ENCODE measurements at places on chromosomes 5 and 9. TPM values are rescaled to one million over a fixed set of nuclear protein-coding genes. Genes with fewer than 3 reads are reported as not detected.

- no peaks in the 10 kb centered on the region for H3K4me1 ChIP-seq
- H3K27ac ChIP-seq, result no peak overlapping the region
- H3K4me3 ChIP-seq, result no peak overlapping the region
Observed at GRCh38 chr5:101977729-101978345, 318.2 kb downstream of the SLCO4C1 start.

DNA sequence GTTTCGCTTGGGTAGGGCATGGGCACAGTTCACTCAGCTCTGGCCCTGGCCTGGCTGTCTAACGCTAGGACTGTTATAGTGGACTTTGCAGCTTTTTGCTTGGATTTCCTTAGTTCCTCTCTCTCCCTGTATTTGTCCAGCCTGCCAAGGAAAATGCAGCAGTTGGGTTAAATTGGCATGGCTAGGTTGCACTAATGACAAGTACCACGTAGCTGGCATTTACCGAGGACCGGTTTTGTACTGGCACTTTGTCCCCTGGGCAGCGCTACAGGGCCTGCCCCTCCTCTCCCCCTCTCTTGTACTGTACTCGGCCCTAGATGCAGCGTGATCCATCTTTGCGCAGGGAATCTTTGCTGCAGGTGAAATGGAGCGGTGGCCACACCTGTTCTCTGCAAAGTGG is 2.4 kb downstream of the WDR5 start:
- no peak overlapping the region for H3K4me3 ChIP-seq
- H3K36me3 ChIP-seq, result peaks cover 16% of the 10 kb centered on the region
- H3K27ac ChIP-seq, result no peak overlapping the region

GRCh38 chr5:170538096-170538465 is 34.3 kb downstream of the KCNIP1 start:
- DNase-seq, result no peak
- no peaks in the 10 kb centered on the region for H3K27me3 ChIP-seq
- H3K4me1 ChIP-seq, result no peaks in the 10 kb centered on the region
- H3K27ac ChIP-seq, result no peak overlapping the region
- no peaks in the 10 kb centered on the region for H3K36me3 ChIP-seq
- H3K4me3 ChIP-seq, result no peak overlapping the region

DNA sequence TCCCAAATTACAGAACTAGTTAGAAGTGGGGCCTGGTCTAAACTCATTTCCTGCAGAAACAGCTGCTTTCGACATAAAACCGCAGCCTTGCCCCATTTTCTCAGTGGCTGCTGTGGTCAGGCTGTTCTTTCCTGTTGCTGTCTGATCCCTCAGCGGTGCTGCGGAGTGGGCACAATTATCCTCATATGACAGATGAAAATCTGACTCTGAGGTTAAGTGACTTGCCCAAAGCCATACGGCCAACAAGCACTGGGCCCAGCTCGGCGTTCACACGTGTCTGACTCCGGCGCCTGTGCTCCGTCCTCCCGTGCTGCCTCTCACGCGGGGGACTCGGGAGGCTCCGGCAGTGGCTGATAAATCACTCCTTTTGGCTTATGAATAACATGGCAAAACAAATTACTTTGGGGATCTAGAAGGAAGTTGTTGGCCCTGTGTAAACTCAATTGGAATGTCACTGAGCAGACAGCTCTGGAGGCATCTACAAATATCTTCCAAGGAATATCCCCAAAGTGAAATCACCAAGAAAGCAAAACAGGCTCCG is 142.6 kb upstream of the LMX1B start:
- no peak overlapping the region for H3K27ac ChIP-seq
- H3K36me3 ChIP-seq, result no peaks in the 10 kb centered on the region
- H3K27me3 ChIP-seq, result no peaks in the 10 kb centered on the region
- H3K4me3 ChIP-seq, result no peak overlapping the region
- no peaks in the 10 kb centered on the region for H3K4me1 ChIP-seq
- DNase-seq, result peak; percentile 29

DNA sequence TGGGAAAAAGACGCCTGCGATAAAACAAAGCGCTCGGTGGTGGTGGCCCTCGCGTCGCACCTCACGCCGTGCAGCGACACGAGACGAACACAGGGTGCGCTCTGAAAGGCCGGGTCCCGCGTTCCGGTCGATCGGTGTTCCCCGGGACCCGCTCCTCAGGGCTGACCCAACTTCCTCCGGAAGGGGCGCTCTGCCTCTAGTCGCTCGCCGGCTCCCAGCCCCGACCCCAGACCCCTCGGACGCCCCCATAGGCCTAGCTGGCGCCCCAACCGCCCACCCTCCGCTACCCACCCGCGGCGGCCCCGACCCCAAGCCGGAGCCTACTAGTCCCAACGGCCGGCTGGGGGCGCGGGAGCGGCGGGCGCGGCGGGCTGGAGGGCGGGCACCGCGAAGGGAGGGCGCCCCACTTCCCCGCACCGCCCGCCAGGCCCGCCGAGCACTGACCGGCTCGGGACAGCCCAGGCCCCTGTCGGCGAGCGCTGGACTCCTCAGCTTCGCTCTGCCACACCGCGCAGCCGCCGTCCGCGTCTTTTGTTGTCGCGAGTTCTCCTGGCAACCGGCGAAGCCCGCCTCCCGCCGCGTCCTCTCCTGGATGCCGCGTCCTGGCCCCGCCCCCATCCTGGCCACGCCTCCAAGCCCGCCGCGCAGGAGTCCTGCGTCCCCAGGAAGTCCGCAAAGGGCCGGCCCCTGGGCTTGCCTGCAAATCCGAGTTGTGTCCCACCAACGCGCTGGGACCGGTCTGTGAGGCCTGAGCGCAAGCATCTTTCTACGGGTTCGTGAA is at the start of gene KIF27:
KIF27 (minus strand) TSS at position 506 of the 781 bp plus-strand sequence. CDS start 5,841 bp downstream, outside the sequence.
- peak; percentile 100 for DNase-seq
- no peaks in the 10 kb centered on the region for H3K36me3 ChIP-seq
- peaks cover 9% of the 10 kb centered on the region for H3K4me1 ChIP-seq

DNA sequence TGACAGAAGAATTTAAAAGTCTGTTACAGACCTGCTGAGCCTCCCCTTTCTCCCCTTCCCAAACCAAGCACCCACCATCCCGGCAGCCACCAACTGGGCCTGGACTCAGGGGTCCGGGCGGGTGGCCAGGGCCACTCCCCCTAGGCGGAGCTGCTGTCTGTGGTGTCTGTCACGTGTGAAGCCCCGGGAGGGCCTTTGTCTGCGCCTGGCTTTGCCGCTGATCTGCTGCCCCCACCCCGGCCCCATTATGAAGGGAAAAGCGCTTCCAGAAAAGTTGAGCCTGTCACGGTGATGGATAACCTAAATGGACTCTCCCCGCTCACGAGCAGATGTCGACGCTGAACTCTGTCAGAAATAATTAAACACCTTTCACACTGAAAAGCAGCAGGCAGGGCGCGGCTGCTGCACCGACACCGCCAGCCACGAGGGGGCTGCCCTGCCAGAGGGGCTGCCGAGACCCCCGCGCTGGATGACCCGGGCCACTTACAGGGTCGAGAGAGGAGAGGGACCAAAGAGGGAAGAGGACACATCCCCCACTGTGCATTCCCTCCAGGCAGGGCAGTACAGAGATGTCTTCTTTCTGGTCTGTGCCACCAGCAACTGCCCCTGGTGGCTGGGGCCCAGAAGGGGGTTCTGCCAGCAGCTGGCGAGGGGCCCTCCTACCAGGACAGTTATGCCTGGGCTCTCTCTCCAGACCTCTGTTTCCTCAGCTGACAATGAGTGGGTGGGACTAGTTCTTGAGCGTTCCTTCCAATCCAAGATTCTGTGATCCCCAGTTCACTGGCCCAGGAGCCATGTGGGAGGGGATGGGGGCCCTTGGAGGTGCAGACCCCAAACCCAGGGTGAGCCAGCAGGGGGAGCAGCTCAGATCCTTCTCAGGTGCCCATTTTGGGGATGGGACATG is 36.0 kb upstream of the BARHL1 start:
- no peak overlapping the region for H3K4me3 ChIP-seq
- peak; percentile 58 for DNase-seq
- H3K36me3 ChIP-seq, result no peaks in the 10 kb centered on the region
- no peaks in the 10 kb centered on the region for H3K27me3 ChIP-seq
- peaks cover 9% of the 10 kb centered on the region for H3K4me1 ChIP-seq

GRCh38 chr5:30050056-30050815 is 1143.2 kb upstream of the CDH6 start:
- H3K4me3 ChIP-seq, result no peak overlapping the region
- H3K27ac ChIP-seq, result no peak overlapping the region
- no peak for DNase-seq
- H3K27me3 ChIP-seq, result no peaks in the 10 kb centered on the region
- H3K36me3 ChIP-seq, result no peaks in the 10 kb centered on the region

- no peak for DNase-seq
- no peaks in the 10 kb centered on the region for H3K36me3 ChIP-seq
- no peak overlapping the region for H3K4me3 ChIP-seq
Observed at GRCh38 chr9:110319781-110320492, 17.7 kb downstream of the TXNDC8 start.

- no peak overlapping the region for H3K27ac ChIP-seq
- H3K36me3 ChIP-seq, result no peaks in the 10 kb centered on the region
- H3K4me3 ChIP-seq, result no peak overlapping the region
- H3K4me1 ChIP-seq, result no peaks in the 10 kb centered on the region
- H3K27me3 ChIP-seq, result no peaks in the 10 kb centered on the region
- DNase-seq, result no peak
Observed at GRCh38 chr5:60495644-60496520, 204.1 kb downstream of the DEPDC1B start.

- DNase-seq, result no peak
- no peaks in the 10 kb centered on the region for H3K36me3 ChIP-seq
- H3K27me3 ChIP-seq, result no peaks in the 10 kb centered on the region
- no peaks in the 10 kb centered on the region for H3K4me1 ChIP-seq
Observed at GRCh38 chr5:170388818-170389549, at the start of gene KCNMB1. Gene KCNMB1 (minus strand): TSS chr5:170389367. CDS start chr5:170385447, 3,920 bp downstream.

GRCh38 chr5:110625376-110625999 is 101.0 kb downstream of the TMEM232 start:
- H3K36me3 ChIP-seq, result no peaks in the 10 kb centered on the region
- no peak overlapping the region for H3K4me3 ChIP-seq
- no peak overlapping the region for H3K27ac ChIP-seq
- H3K27me3 ChIP-seq, result no peaks in the 10 kb centered on the region

DNA sequence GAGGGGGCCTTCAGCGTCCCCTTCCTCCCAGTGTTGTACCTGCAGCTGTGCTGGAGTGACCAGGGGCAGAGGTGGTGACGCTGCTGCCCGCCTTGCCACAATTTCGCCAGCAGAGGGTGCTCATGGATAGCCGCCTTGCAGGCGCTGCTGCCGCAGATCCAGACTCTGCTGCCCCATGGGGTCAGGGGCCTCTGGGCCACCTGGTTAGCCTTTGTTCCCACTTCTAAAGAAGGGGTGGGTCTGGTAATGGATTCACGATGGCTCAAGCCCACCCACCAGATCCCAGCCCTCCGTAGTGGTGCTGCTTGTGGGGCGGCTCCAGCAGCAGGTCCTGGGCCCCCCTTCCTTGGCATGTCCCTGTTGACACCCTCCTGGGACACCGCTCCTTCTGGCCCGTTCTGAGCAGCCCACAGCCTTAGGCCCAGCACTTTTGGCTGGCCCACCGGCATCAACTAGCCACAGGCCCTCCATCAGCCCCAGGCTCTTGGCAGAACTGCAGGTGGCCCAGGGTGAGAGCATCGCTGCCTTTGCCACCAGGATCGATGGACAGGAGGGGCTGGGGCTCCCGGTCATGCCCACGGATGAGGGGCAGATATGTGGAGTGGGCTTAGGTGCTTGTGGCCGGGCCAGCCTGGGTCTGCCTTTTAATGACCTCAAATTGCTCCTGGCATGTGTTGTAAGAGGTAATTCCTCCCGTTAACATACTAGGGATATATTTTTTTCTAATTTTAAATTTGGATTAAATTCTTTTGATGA is 57.2 kb downstream of the COL5A1 start:
- DNase-seq, result peak; percentile 55
- H3K4me3 ChIP-seq, result no peak overlapping the region
- no peaks in the 10 kb centered on the region for H3K36me3 ChIP-seq
- no peaks in the 10 kb centered on the region for H3K27me3 ChIP-seq

DNA sequence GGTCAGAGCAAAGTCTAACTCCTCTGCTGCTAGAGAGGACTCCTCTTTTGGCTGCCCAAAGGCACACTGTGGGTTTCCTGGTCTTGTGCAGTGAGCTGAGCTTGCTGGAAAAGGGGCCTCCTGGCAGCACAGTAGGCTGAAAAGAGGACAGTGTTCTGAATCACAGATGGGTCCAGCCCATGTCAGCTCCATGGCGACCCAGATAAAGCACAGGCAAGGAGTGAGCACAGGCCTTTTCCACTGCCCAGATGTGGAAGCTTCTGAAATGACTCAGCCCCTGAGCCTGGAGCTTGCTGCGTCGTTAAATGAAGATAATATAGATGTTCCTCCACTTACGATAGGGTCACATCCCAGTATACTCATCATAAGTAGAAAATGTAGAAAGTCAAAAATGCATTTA is 8.1 kb downstream of the CCDC180 start:
- peaks cover 16% of the 10 kb centered on the region for H3K4me1 ChIP-seq
- DNase-seq, result no peak
- no peak overlapping the region for H3K4me3 ChIP-seq
- H3K36me3 ChIP-seq, result peaks cover 17% of the 10 kb centered on the region
- H3K27me3 ChIP-seq, result no peaks in the 10 kb centered on the region
- H3K27ac ChIP-seq, result no peak overlapping the region

GRCh38 chr9:93682155-93682968 is 106.0 kb downstream of the PHF2 start:
- H3K36me3 ChIP-seq, result peaks cover 8% of the 10 kb centered on the region
- H3K27me3 ChIP-seq, result no peaks in the 10 kb centered on the region
- no peaks in the 10 kb centered on the region for H3K4me1 ChIP-seq
- DNase-seq, result peak; percentile 51
- no peak overlapping the region for H3K4me3 ChIP-seq

GRCh38 chr5:78845470-78845869 is 139.6 kb downstream of the ARSB start:
- no peak for DNase-seq
- H3K27me3 ChIP-seq, result no peaks in the 10 kb centered on the region
- H3K4me3 ChIP-seq, result no peak overlapping the region
- no peak overlapping the region for H3K27ac ChIP-seq
- H3K36me3 ChIP-seq, result no peaks in the 10 kb centered on the region

GRCh38 chr5:149828161-149829011 is 98.3 kb downstream of the PPARGC1B start:
- H3K36me3 ChIP-seq, result no peaks in the 10 kb centered on the region
- H3K27ac ChIP-seq, result no peak overlapping the region
- DNase-seq, result peak; percentile 87

- no peaks in the 10 kb centered on the region for H3K36me3 ChIP-seq
- DNase-seq, result peak; percentile 25
- H3K4me3 ChIP-seq, result no peak overlapping the region
- H3K27ac ChIP-seq, result no peak overlapping the region
- no peaks in the 10 kb centered on the region for H3K4me1 ChIP-seq
- H3K27me3 ChIP-seq, result no peaks in the 10 kb centered on the region
Observed at GRCh38 chr5:33565324-33565723, 124.6 kb downstream of the TARS1 start.

The BNC2 gene
- 6.1 TPM for total RNA-seq

The GRK6 gene
- 27.8 TPM for total RNA-seq

The LCN2 gene
- 2.3 TPM for total RNA-seq

The SSBP2 gene
- total RNA-seq, result 58.5 TPM

The PKN3 gene
- 6.8 TPM for total RNA-seq

The RNF208 gene
- total RNA-seq, result 4.5 TPM

The C1QTNF2 gene
- total RNA-seq, result not detected

The ECSCR gene
- 46.2 TPM for total RNA-seq

The FAM78A gene
- total RNA-seq, result 3.4 TPM

The GPR21 gene
- total RNA-seq, result 11.8 TPM

The SREK1IP1 gene
- 8.5 TPM for total RNA-seq
